ENCODE measurements at places on chromosomes 16 and 17.

DNA sequence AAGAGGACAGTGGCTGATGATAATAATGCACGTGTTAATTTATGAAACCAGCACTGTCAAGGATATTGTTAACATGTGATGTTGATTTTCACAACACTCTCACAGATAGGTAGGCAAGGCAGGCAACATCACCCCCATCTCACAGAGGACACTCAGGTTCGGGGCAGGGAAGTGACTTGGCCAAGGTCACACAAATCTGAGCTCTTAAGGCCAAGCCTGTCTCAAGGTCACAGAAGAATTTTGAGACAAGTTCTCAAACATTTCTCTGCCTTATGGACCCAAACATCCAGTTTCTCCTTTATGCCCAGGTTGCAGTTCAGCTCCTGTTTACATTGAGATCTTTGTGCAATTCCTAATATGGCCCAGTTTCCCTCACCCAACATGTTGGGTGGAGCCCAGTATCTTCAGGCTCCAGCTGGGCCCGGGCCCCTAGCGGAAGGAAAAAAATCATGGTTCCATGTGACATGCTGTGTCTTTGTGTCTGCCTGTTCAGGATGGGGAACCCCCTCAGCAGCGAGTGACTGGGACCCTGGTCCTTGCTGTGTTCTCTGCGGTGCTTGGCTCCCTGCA is 1.3 kb downstream of the SLC2A4 start:
- DNase-seq, result no peak

DNA sequence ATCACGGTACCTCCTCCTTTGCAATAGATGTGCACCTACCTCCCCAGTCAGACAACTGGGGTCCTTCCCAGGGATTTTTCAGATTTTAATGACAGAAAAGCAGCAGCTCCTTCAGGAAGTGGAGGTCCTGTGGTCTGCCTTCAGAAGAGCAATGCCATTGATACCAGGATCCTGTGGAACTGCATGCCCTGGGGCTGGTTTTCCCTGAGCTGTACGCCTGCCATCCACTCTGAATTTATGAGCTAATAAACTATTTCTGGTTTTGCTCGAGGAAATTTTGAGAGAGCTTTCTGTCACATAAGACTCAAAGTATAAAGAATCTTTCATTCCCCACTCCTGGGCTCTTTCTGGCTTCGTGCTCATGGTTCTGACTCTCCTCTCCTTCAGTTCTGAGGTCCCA is 10.0 kb upstream of the CCL23 start:
- DNase-seq, result no peak

DNA sequence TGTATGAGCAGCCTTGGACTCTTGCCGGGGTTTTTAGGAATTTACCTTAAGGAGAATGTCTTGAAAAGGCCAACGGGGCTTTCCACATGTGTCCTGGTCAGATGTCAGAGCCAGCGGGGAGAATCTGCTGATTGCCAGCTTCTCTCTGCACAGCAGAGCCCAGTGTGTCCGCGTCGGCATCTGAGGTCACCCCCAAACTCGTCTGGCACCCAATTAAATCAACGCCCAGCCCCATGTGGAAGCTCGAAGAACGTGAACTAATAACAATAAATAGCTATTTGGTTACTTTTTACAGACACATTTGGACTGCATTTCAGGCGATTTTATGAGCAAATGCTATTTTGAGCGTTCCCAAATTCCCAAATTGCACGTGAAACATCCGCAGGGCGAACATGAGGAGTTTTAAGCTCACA is 303.5 kb downstream of the FOXL1 start:
- DNase-seq, result no peak

DNA sequence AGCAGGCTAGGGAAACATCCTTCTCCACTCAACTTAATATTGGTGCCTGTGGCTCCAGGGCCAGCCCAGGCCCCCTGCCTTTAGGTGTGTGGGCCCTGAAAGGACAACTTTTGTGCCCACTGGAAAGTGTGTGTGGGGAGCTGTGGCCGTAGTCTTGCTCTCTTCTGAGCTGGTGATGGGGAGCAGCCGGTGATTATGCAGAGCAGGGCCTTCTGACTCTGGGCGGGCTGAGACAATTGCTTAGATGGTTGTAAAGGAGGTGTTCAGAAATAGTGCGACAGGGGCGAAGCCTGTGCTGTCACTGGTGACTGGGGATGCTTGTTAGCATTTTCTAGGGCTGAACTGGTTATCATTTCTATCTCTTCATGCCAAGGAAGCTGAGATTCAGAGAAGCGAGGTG is 62.6 kb downstream of the MSI2 start:
- DNase-seq, result no peak

GRCh38 chr17:49637739-49638138 is 40.2 kb downstream of the SPOP start:
- no peak for DNase-seq

DNA sequence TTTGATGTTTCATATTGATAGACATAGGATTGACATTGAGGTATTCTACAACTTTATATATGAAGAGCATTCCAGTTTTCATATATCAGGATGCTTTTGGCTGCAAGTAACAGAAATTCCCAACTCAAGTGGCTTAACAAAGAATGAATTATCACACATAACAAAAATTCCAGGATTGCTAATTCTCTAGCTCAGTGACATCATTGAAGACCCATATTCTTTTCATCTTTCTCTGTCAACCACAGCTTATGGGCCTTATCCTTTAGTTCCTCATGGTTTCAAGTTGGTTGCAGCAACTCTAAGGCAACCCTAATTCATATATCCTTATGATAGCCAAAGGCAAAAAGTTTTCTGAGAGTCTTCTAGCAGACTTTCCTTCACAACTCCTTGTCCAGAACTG is 91.5 kb upstream of the HAS3 start:
- no peak for DNase-seq

DNA sequence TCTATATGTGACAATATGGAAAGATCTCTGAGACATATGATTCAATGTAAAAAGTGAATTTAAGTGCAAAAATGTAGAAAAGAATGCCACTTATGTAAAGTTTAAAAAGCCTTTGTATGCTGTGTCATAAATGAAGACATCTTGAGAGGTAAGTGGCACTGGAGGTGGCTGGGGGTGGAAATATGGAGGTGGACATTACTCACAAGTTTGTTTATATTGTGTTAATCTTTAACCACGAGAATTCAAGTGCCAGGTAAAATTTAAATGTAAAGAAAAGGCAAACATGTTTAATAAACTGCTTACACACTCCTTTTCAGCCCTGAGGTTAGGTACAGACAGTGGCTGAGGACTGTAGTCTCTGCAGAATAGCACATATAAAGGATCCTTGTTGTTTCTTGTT is 235.1 kb downstream of the ABCC12 start:
- no peak for DNase-seq

DNA sequence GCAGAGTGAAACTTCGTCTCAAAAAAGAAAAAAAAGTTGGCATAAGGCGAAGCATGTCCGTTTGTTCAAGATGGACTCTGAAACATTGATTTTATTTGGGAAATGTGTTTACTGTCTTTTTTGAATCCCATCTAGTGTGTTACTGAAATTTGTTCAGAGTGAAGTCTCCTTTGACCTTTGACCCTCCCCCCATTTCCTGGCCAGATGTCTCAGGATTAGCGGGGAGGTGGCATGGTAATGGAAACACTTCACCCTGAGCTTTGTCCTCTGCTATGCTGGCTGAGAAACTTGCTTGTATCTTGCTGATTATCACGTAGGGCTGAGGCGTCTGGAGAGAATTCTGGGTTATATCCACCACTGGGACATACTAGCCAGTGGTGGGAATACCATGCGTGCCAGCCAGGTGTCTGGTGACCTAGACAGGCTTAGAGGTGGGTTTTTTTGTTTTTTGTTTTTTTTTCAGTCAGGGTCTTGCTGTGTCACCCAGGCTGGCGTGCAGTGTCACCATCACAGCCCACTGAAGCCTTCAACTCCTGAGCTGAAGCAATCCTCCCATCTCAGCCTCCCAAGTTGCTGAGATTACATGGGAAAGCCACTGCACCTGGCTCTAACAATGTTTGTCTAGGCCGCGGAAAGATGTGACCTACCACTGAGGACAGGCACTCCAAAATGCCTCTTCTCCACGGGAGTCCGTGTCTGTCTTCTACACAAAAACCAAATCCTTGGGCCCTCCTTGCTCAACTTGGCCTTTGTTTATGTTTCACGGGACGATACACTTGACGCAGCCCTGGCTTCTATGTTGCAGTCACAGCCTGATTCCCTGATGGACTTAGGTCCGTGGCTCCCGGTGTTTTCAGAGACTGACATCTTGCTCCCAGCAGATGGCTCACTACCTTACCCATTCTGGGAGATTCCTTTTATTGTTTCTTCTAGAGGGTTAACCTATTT is 6.6 kb upstream of the GALK1 start:
- no peak for DNase-seq

GRCh38 chr16:85948138-85948509 is 49.2 kb downstream of the IRF8 start:
- no peak for DNase-seq

GRCh38 chr17:75125984-75126383 is 5.6 kb downstream of the NT5C start:
- DNase-seq, result no peak

DNA sequence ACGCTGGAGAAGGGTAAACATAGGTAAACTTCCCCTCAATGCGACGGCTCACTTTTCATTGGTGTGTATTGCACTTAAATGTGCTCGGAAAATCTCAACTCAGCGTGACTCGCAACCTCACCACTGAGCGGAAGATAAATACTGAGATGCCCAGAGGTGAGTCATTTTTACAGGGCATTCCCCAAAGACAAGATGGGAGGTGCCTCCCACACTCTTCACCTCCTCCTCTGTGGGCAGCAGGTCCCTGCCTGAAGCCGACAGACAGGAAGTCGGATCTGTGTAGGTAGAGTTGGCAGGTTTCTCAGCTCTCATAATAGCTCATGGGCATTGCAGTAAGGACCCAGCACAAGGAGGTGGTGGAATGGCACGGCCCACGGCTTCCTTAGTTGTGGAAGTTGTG is 274.6 kb upstream of the HSBP1 start:
- no peak for DNase-seq

- no peak for DNase-seq
Observed at GRCh38 chr16:89087922-89088497, 5.6 kb upstream of the ACSF3 start.

DNA sequence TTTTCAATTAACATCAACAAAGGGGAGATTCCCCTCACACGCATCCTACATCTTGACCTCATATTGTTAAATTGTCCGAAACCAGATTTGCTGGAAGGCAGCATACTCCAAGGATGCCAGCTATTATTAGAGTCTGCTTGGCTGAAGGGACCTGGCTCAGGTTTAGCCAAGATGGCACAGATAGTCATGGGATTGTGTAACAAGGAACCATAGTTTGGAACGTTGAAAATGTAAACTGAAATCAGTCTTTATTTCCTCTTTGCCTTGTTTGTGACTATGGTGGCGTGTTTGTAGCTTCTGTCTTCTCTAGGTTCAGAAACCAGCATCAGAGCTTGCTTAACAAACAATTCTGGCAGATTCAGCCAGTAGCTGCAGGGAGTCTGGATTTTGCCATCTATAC is 5.9 kb downstream of the ARSG start:
- no peak for DNase-seq

DNA sequence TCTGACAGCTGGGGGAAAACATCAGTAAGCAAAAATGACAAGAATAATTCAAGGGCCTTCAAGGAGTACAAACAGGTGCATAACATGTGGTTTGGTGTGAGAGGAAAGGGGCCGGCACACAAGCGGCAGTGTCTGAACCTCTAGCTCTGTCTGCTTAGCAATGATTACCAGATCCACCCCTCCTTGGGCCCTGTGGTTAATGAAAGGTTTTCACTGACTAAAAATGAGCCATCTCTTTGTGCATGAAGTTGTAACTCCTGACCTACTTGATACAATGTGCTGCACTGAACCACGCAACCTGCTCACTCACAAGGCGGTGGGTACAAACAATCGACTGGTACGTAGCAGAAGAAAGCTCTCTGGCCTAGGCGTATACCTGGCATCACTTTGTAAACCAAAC is 15.1 kb downstream of the FAM117A start:
- DNase-seq, result no peak

GRCh38 chr17:53628011-53628410 is 194.7 kb upstream of the KIF2B start:
- no peak for DNase-seq

DNA sequence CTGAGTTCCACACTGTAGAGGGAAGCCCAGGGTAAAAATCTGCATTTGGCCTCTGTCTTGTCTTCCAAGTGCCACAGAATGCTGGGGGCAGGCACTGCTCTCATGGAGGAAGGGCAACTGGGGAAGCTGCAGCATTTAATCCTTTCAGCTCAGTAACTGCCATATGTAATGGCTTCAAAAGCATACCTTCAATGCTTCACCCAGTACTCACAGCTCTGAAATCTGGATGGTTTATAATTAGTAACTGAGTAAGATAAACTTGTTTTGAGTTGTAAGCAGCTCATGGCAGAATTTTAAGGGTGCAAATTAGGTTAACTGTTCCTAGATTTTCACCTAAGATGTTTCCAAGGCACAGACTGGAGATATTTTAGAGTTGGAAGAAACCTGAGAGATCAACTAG is 24.5 kb downstream of the PMP22 start:
- DNase-seq, result no peak

DNA sequence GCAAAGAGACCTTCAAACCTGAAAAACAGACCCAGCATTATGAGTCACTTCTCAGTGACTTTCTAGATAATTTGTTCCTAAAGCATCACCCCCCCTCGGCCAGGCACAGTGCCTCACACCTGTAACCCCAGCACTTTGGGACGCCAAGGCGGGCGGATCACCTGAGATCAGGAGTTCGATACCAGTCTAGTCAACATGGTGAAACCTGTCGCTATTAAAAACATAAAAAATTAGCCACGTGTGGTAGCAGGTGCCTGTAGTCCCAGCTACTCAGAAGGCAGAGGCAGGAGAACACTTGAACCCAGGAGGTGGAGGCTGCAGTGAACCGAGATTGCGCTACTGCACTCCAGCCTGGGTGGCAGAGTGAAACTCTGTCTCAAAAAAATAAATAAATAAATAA is 24.3 kb upstream of the RNPS1 start:
- DNase-seq, result no peak

GRCh38 chr17:50559674-50560184 is 786 bp upstream of the CACNA1G start:
- no peak for DNase-seq

GRCh38 chr17:1095090-1095852 is 84.5 kb downstream of the ABR start:
- no peak for DNase-seq

DNA sequence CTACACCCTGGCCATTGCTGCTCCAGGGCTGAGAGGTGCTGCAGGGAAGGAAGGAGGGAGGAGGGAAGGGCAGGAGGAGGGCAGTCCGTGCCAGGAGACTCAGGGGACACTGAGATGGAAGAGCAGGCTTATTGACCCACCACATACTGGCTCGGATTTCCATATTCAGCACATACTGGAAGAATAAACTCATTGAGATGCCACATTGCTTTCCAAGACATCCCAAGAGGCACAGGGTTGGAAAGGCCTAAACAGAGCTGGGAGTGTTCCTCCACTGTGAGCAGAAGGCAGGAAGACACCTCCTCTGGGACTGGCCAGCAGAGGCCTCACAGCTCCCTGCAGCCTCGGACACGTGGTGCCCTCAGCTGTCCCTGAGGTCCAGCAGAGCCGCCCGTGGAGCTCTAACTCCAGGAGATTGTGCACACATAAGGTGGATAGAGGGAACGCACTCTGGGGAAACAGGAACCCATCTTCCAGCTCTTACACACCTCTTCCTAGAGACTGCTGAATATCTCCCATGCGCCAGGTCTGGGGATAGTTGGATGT is 17.4 kb downstream of the CCDC182 start:
- DNase-seq, result no peak
